ENCODE measurements at places on chromosomes 6 and 20.

DNA sequence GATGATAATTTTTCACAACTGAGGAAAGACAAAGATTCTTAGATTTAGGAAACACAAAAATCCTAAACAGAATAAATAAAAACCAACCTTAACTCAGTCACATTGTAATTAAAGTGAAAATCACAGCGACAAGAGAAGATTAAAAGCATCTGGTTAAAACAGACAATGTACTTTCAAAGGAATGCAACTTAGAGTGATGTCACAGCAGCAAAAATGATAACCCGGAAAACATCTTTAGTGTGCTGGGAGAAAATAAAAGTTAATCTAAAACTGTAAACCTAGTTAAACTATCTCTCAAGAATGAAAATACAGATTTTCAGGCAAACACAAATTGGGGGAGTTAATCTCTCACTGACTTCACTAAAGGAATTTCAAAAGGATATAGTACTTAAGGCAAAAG, 76.8 kb upstream of the OGFRL1 start:
- no peak for DNase-seq

DNA sequence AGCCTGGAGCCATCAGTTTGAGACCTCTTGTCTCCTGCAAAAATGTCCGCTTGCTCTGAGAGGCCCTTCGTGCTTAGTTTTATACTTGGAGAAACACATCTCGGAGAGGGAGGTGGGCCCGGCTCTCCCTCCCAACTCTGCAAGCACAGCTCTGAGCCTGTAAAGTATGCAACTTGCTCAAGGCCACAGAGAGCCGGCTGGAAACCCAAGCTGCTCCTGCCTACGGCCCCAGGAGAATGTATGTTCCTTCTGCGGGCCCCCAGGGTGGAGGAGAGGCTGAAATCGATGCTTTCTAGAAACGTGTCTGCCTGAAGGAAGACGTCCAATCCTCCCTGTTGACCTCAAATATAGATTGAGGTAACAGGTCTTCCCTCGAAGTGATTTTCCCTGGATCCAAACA, 205.4 kb downstream of the PREX1 start:
- no peak for DNase-seq

GRCh38 chr6:87196275-87196842, 41.0 kb downstream of the ZNF292 start:
- DNase-seq: no peak

- no peak for DNase-seq
Measured at GRCh38 chr6:56849896-56850295, 105.0 kb upstream of the BEND6 start.

- DNase-seq: no peak
Measured at GRCh38 chr6:35642471-35643161, 46.1 kb downstream of the FKBP5 start.

GRCh38 chr6:101516578-101516977, 123.1 kb downstream of the GRIK2 start:
- no peak for DNase-seq

DNA sequence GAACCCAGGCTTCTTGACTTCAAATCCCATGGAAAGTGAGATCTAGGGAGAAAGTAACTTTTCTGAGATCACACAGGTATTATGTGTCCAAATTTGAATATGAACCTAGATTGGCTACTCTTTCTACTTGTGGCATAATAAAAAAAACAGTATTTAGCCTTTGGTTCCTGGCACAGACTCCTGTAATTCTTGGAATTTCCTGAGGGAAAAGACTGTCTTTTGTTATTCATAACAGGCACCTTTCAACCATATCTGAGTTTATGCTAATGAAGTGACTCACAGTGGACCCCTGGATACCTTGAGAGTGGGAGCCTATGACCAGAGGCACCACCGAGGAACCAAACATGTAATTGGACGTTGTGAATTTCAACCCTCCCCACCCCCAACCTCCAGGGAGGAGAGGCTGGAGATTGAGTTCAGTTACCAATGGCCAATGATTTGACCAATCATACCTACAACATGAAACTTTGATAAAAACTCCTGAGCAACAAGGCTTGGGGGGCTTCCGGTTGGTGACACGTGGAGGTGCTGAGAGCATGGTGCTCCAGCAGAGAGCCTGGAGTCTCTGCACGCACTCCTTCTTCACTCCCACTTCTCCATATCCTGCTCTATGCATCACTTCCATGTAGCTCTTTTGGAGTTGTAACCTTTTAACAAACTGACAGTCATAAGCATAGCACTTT, 48.8 kb downstream of the LAMA4 start:
- no peak for DNase-seq

DNA sequence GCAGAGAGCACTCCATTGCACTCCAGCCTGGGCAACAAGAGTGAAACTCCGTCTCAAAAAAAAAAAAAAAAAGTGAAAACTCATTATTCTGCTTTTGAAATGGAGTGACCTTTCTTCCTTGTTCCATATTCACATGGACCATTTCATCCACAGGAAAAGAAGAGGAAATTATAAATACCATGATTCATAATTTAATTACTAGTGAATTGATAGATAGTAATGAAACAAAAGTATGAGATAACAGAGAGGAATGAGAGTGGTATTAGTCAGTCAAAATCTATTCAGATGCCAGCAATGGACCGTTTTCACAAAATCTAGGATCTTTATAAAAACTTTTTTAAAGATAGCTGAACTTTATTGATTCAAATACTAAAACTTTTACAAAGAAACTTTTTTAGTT, 443.1 kb upstream of the FLRT3 start:
- no peak for DNase-seq

DNA sequence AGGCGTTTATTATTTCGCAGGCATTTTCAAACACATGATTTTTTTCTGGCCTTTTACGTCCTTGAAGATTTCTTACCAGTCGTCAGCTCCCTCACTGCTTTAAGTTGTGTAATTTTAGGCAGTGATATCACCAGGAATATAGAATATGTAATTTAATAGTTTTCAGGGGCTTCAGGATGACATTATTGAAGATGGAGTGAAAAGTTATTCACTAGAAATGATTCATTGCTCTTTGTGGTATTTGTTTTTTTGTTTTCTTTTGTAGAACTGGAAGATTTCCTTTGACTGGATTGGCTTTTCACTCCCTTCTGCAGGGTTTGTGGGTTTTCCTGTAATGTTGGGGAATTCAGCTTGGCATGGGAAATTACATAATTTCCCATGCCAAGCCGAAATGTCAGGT, 2.0 kb downstream of the LRRC1 start:
- DNase-seq: no peak

GRCh38 chr6:122709922-122710512, 69.5 kb upstream of the FABP7 start:
- DNase-seq: no peak

DNA sequence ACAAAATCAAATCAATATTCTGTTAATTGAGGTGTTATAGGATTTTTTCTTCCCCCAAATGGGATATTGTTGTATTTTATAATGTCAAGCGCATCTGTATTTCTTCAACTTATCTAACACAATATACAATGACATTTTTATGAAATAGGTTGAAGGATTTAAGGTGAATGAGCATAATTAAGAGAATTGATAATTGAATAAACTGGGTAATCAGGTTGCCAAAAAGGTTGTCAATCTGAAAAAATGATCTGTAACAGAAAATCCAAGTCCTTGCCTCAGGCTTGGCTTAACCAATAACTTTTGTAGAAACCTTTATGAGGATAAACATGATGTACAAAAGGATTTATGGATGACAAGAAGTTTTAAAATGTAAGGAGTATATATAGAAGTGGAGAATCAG, 1101.7 kb upstream of the EYS start:
- no peak for DNase-seq

- no peak for DNase-seq
Measured at GRCh38 chr6:56223995-56224394, 23.4 kb downstream of the COL21A1 start.

DNA sequence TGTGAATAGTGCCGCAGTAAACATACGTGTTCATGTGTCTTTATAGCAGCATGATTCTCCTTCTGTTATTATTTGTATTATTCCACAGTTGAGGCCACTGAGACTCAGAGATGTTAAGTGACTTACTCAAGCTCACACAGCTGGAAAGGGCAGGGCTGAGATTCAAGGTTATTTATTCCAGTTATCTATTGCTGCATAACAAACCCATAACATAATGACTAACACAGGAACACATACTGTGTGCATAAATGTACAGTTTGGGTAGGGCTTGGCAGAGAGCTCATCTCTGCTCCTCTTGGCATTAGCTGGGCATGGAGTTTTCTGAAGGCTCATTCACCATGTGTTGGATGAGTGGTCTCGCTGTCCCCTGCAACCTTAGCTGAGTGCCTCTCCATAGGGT, 68.8 kb downstream of the STK35 start:
- DNase-seq: no peak

DNA sequence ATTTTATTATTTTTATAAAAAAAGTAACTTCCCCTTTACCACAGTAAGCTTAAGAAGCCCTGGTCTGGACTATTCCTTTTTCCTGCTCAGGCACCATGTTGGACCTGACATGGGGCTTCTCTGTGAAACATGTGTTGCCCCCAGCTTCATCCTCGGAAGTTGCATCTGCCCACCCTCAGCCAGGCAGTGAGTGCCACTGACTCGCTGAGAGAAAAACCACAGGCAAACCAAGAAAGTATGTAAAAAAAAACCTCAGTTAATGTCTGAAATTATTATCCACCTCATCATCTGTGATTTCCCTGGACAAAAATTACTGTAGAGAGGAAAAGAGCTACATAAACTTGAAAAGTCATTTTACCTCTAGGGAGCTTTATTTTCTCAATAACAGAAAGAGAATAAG, 109.9 kb upstream of the MCHR2 start:
- no peak for DNase-seq

GRCh38 chr20:6305536-6305935, 182.7 kb upstream of the FERMT1 start:
- no peak for DNase-seq

DNA sequence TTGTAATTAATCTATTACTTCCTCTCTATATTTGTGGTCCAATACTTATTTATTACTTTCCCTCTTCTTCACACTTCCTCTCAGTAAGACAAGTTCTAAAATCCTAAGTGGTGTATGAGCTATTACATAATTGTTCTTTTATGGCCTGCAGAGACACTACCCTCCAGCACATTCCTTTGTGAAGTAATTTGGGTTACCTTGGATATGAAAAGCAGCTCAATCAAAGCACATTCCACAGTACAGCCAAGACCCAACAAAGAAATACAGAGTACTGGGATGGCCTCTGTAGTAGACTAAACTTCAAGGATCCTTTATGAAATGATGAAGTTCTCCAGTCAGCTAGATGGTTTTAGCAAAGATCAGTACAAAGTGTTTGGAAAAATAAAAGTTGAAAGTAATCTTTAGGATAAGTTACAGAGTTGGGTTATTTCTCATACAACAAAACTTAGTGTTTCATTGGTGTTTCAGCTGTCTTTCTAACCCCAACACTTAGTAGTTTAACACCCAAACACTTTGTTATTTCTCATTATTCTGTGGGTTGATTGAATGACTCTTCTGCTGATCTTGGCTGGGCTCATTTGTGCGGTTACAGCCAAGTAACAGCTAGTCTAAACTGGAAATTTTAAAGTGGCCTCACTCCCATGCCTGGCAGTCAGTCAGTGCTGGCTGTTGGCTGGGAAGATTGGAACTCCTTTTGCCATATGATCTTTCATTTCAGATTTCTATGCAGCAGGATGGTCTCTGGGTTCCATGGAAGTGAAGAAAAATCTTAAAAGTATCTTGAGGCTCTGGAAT, 161.5 kb upstream of the POU3F2 start:
- no peak for DNase-seq

- no peak for DNase-seq
Measured at GRCh38 chr6:40726853-40727252, 139.7 kb upstream of the LRFN2 start.

DNA sequence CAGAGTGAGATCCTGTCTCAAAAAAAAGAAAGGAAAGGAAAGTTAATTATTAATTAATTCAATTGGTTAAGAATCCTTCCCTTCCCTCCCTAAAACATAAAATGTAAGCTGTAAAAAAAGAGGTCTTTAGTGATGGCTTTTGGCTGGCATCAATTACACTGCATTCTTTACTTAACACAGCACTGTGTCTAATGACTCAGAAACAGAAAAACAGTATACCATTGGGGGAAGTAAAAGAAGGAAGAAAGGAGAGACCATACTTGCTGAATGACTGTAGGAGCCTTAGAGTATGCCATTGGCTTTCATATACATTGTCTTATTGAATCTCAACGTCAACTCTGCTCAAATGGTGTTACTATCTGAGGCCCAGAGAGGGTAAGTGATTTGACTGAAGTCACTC, 18.3 kb upstream of the CITED2 start:
- DNase-seq: no peak

DNA sequence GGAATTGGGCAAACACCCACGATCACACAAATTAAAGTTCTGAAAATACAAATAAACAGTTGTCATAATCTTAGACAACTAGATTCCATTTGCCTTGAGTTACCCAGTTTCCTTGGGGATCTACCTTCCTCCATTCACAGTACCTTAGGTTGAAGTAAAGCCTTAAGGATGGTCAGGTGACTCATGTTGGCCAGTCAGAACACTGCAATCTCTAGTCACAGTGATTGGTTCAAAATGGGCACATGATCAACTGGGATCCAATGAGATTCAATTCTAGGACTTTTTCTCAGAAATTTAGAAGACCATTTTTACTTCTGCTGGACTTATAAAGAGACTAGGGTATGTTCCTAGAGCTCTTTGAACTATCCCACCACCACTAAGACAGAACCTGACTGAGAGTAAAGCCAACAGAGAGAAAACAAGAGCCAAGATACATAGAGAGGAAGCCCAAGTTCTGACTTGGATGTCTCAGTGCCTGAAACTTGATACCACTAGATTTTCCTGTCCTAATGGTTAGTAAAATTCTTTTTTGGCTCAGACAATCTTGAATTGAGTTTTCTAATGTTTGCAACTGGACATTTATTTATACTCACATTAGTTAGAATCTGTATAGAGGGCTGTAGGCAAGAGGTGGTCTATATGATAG, 8.6 kb upstream of the CLIC5 start:
- no peak for DNase-seq

GRCh38 chr6:19024737-19025136, 637.6 kb downstream of the RNF144B start:
- DNase-seq: no peak

DNA sequence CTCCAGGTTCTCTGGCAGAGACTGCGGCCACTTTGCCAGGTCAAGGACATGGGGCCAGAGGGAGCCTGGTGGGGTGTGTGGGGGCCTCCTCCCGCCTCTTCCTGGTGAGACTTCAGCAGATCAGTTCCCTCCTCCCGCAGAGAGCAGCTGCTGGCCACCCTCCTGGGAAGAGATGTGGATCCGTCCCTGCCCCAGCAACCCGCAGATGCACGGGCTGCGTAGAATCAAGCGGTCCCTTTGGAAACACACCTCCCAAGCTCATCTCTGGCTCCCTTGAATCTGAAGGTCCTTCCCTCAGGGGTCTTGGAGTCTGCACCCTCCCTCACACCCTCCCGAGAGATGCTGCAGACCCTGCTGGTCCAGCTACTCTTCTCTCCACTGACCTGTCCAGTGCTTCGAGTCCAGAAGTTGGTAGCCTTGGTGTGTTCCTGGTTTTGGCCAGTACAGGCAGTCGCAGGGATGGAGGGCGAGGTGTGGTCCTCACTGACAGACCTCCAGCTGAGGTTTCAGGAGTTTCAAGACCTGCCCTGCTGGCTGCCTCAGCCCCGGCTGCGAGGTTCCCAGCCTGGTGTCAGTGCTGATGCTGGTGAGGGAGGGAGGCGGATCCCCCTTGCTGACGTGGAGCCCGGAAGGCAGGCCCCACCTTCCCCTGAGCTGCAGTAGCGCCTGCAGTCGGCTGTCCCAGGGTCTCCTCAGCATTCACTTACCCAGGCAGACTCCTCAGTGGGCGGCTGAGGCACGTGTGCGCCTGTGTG, at the start of gene NPBWR2:
Gene NPBWR2, minus strand, starts transcription at position 585 of the 755 bp plus-strand sequence. CDS start 734 bp downstream, outside the sequence.
- DNase-seq: peak; percentile 53
